ENCODE measurements at places on chromosomes 7 and 10.

DNA sequence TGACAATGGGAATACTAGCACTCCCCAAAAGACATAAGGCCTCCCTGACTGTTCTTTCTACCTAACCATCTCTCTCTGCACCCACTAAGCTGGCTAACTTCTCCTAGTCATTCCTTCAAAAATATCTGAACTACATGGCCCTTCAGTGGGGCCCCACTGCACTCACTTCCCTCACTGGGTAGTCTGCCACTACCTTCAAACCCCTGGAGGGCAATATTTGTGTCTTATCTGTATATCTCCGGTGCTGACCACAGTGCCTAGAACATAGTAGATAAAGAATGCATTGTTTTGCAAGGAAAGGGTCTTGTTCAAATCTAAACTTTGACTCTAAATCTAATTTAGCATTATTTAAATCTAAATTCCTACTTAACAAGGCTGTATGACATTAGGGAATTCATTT is 44.3 kb downstream of the CACUL1 start:
- DNase-seq, result no peak

DNA sequence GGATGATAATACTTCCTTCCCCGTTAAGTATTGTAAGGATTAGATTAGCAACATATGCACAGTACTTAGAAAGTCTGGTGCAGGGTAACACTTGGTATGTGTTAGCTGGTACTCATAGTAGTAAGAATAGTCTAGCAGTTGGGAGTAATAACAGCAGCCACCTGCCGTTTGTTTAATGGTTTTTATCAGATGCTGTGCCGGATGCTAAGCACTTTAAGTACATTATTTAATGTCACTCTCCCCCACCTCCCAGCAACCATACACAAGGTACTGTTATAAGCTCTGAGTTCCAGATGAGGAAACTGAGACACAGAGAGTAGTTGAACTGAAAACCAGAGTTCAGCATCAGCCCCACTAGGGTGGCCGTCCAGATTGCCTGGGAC is 60.1 kb downstream of the ZMIZ1 start:
- no peak for DNase-seq

GRCh38 chr7:122305475-122306319 is 1.1 kb upstream of the FEZF1 start:
- no peak for DNase-seq

DNA sequence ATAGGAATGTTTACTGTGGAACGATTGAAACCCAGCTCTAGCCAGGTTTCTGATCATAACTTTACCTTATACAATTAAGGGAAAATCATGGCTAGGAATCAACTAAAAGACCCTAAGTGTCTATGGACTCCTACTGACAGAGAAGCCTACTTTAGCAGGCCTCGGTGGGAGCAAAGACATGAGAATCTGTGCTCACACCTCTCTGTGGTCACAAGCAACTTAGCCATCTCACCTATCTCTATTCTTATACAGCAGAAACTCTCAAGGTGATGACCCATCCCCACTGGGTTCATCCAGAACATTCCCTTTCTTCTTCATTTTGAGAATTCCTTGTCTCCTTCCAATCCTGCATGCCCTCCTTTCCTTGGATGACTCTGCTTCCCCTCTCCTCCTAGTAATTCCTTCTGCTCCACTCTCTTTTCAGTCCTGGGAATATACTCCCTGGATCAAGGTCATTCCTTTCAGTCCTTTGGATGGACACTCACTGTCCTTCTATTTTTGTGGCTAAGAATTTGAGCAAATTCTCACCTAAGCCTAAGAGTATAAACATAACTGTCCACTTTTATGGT is 2.9 kb downstream of the BLNK start:
- DNase-seq, result no peak

GRCh38 chr10:82150123-82150900 is 275.3 kb downstream of the NRG3 start:
- DNase-seq, result no peak

DNA sequence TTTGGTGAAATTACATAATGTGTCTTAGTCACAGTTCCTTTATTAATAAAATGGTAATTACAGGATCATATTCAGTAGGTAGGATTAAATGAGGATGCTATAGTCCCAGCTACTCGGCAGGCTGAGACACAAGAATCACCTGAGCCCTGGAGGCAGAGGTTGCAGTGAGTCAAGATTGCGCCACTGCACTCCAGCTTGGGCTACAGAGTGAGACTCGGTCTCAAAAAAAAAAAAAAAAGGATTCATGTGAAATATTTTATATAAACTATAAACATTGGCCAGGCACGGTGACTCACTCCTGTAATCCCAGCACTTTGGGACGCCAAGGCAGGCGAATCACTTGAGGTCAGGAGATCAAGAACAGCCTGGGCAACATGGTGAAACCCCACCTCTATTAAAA is 197.9 kb downstream of the IMMP2L start:
- no peak for DNase-seq

DNA sequence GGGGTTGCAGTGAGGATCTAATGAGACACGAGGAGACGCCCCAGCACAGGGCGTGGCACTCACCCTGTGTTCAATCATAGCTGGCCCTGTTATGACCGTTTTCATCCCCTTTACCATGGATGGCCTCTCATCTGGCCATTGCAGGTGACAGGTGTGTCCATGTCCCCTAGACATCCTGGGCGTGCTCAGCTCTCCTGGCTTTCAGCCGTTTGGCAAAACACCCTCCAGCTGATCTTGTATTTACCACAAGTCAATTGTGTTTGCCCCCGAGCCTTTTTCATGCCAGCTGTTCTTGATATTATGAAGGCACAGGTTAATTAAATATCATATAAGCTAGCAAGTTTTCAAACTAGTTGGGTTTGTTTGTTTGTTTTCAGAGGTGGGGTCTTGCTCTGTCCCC is 97.1 kb downstream of the CHST15 start:
- no peak for DNase-seq

- no peak for DNase-seq
Measured at GRCh38 chr7:151109094-151110048, 23.1 kb downstream of the AGAP3 start.

DNA sequence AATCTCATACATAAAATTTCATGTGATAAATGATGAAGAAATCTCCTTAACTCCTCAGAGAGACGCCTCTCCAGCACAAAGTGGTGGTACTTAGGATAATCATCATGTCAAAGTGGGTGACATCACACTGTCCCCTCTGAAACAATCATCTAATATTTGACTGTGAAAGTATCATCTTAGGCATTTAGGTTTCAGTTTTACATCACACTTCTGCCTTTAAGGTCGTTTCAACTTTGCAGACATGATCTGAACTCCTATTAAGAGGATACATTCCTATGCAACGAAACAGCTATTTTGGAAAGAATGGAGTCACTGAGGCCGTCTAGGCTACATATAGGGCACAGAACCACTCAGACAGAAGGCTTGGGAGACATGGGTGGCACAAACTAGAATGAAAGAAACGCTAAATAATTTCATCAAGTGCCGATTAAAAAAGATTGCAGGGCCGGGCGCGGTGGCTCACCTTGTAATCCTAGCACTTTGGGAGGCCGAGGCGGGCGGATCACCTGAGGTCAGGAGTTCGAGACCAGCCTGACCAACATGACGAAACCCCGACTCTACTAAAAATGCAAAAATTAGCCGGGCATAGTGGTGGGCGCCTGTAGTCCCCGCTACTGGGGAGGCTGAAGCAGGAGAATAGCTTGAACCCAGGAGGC is 2.0 kb downstream of the VOPP1 start:
- no peak for DNase-seq

DNA sequence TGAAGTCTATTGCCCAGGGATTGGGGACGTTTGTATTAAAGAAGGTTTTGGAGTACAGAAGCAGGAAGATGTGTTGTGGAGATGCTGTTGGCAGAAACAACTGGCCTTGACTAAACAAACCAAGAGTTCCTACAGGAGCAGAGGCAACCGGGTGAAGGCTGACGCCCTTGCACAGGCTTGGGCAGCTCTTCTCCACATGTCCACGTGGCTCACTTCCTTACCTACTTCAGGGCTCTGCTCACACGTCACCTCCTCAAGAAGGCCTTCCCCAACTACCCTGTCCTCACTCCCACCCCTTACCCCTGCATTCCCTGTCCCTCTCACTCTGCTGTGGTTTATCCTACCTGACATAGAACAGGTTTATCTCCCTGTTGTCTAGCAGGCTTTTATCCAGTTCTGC is 59.9 kb upstream of the JAZF1 start:
- no peak for DNase-seq

DNA sequence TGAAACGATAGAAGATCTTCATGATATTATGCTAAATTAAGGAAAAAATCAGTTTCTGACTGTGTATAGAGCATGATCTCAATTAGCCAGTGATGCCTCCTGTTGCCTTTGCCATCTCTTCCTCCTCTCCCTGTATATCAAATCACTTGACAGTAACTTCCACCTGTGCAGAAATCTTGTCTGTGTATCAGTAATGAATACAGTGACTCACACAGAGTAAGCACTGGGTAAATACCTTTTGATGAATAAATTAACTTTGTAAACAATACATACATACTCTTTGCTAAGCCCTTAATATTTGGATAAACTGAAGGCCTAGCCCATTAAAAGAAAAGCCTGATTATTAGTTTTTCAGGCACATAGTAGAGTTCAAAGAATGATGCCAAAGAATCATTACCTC is 610.6 kb upstream of the NRP1 start:
- DNase-seq, result no peak

- DNase-seq, result no peak
Measured at GRCh38 chr10:34465678-34466077, 349.4 kb downstream of the PARD3 start.

DNA sequence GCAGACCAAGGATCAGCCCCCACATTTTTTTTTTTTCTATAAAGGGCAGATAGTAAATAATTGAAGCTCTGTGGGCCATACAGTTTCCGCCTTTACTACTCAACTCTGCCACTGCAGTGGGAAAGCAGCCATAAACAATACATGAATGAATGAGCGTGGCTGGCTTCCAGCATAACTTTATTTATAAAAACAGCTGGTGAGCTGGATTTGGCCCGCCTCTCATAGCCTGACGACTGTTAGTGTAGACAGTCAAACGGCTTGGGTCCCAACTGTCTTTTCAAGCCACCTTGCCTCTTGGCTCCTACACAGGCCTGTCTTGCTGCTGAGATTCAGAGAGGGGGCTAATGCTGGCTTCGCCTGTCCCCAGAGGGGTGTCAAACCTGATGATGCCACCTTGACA is 169.8 kb upstream of the GPR26 start:
- no peak for DNase-seq

DNA sequence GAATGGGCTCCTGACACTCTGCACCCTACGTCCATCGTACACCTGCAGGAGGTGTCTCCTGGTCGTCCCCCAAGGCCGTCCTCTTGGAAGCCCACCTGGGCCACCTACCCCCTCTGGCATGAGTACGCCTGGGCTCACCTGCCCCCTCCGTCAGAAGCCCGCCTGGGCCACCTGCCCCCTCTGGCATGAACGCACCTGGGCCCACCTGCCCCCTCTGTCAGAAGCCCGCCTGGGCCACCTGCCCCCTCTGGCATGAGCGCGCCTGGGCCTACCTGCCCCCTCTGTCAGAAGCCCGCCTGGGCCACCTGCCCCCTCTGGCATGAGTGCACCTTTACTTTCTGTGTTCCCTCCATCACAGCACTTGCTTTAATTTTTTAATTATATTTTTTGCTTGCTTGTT is 401.2 kb downstream of the PTPRN2 start:
- DNase-seq, result no peak

GRCh38 chr7:113301141-113301540 is 182.8 kb upstream of the SMIM30 start:
- DNase-seq, result no peak

GRCh38 chr7:134690016-134690415 is 43.4 kb downstream of the BPGM start:
- no peak for DNase-seq

GRCh38 chr10:409408-410040 is 274.3 kb downstream of the ZMYND11 start:
- no peak for DNase-seq

- DNase-seq, result no peak
Measured at GRCh38 chr7:143419880-143420279, 11.2 kb upstream of the EPHA1 start.

DNA sequence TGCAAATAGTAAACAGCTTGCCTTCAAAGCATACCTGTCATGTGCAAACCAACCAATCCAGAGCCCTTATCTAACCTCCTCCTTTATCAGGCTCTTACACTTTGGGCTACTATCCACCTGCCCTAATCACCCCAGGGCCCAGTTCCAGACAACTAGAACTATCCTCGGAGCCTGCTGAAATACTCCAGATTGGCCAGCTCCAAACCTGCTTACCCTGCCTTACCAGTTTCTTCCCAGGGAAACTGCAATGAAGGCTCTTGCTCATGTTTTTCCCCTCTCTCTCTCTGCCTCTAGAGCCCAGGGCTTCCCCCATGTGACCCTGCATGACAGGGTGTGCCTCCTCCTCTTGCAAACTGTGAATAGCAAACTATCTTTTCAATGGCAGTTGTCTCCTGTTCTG is 81.4 kb upstream of the CAPZA2 start:
- no peak for DNase-seq

- DNase-seq, result no peak
Measured at GRCh38 chr7:157863176-157863575, 526.4 kb downstream of the DNAJB6 start.

DNA sequence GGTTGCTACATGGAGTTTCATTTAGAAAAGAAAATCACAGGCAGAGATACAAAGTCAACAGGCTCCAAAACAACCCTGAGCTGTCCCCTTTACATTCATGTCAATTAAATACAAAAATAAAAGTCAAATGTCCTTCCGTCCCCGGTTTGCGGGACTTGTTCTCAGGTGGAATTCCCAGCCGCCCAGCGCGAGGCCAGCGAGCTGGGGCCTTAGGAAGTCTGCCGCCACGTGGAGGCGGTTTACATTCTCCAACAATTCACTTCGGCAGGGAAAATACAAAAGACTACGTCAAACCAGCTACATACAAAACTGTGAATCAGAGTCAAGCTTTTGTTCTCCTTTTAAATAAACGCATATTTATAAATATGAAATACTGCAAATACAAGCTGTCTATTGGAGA is 25.3 kb upstream of the DDC start:
- no peak for DNase-seq

GRCh38 chr10:58704671-58705141 is 192.0 kb downstream of the BICC1 start:
- no peak for DNase-seq

Data from stimulated activated CD8-positive, alpha-beta memory T cell treated with anti-CD3 and anti-CD28 coated beads, Interleukin-2, amount 100 ng/mL, for 1 hour (primary cell).